ENCODE measurements at places on chromosomes 1 and 21.
A peak's percentile ranks its signal among the peaks of the same experiment; 100 is the strongest.

DNA sequence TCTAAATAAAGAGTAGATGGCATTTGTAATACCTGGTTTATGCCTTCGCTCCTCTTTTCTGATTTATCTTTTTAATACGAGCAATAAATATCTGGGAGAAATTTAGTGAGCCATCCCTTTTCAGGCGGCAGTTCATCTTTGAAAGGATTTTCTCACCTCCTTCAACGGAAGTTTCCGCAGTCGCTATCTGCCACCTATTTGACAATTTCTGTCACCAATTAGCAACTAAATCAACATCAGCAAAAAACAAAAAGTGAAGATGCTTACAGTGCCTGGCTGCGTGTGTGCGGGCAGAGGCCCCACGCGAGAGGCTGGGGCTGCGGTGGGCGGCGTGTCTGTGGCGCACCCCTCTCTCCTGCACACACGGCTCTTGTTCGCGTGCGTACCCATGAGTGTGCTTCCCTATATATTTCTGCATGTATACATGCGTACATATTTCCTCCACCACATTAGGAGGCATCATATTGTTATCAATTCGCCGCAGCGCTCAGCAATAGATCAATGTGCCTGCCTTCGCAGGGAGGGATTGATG, 117.3 kb upstream of the BARHL2 start:
- no peak for DNase-seq

DNA sequence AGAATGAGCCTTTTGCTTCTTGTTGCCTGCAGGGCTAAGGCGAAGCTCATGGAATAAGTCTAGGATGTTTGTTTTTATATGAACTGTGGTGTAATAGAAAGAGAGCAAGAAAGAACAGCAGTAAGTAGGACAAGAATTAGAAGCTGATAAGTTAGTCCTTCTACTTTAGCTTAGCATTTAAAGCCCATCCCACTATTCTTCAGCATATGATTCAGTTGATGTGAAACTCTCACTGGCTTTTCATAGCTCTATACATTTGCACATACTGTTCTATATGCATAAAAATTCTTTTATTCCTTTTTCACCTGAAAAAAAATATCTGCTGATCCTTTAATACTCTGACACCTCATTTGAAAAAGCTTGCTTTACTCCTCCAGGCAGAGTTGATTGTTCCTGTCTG, 712.0 kb downstream of the USP25 start:
- no peak for DNase-seq

DNA sequence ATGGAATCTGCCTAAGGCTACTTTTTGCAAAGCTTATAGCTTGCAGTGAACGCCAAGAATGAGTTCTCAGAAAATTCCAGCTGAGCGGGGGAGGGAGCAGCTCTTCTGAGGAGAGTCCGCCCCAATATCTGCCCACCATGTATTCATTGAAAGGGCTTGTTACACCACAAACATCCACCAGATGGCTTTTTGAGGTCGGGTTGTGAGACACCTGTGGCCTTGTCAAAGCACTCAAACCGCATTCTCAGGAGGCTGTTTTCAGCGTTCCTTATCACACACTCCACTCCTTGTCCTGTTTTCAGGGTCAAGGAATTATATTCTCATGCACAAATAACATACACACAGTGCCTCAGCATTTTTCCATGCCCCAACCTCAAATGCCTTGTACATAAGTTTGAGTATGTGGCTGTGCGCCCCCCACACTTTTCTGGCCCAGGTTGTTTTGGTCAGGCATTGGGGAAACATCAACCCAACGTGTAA, 3.9 kb upstream of the C4BPB start:
- DNase-seq = peak; percentile 65

GRCh38 chr1:195748969-195749368, 859.3 kb downstream of the KCNT2 start:
- no peak for DNase-seq

- DNase-seq = no peak
Observed at GRCh38 chr1:206754011-206754410, 16.6 kb upstream of the IL19 start.

- DNase-seq = no peak
Observed at GRCh38 chr1:18870957-18871356, 11.5 kb upstream of the TAS1R2 start.

- DNase-seq = no peak
Observed at GRCh38 chr1:171664976-171665375, 12.5 kb upstream of the MYOC start.

DNA sequence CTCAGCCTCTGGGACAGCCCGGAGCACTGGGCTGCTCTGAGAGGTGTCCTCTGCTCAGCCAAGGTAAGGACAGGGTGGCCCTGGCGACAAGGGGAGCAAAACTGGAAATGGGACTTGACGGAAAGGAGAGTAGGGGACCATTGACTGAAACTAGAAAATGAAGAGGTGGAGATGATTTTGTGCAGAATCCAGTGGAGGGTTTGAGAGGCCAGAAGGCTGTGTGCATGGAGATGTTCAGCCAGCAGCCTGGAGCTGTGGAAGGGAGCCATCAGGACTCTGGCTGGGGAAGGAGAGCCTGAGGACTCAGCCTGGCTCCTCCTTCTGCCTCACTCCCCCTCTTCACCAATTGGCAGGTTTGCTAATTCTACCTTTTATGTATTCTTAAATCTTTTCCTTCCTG, 114.2 kb downstream of the EDEM3 start:
- no peak for DNase-seq

DNA sequence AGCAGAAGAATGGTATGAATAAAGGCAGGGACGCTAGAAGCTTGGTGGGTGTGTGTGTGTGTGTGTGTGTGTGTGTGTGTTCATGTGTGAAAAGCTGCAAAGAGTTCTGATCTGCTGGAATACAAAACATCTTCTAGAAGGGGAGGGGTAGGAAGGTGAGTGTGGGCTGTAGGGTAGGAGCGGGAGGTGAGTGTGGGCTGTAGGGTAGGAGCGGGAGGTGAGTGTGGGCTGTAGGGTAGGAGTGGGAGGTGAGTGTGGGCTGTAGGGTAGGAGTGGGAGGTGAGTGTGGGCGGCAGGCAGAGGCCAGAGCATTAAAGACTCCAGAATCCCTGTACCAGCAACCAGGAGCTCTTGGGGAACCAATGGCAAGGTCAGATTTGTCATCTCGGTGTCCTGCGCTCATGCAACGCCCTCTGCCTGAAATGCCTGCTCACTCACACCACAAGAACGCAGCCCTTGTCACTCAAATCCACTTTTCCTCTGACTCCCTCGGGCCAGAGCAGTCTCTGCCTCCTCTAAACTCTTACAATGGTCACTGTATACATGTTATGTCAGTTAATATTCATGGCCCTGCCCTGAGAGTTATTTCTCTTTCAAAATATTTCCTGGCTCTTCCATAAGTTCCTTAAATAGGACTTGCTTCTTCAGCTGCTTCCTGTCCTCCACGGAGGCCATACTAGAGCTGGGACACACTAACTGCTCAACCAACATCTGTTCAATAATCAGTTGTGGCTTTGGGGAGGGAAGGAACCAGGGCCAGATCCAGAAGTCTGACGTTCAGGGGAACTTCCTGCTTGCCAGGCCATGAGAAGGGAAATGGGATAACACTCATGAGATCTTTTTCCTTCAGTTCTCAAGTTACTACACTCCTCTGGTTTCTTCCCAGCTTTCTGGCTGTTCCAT, 53.6 kb upstream of the ZNF644 start:
- DNase-seq = no peak

GRCh38 chr21:36202726-36203602, 46.3 kb downstream of the DOP1B start:
- no peak for DNase-seq

GRCh38 chr1:15835741-15836510, 11.6 kb upstream of the SPEN start:
- DNase-seq = peak; percentile 90

DNA sequence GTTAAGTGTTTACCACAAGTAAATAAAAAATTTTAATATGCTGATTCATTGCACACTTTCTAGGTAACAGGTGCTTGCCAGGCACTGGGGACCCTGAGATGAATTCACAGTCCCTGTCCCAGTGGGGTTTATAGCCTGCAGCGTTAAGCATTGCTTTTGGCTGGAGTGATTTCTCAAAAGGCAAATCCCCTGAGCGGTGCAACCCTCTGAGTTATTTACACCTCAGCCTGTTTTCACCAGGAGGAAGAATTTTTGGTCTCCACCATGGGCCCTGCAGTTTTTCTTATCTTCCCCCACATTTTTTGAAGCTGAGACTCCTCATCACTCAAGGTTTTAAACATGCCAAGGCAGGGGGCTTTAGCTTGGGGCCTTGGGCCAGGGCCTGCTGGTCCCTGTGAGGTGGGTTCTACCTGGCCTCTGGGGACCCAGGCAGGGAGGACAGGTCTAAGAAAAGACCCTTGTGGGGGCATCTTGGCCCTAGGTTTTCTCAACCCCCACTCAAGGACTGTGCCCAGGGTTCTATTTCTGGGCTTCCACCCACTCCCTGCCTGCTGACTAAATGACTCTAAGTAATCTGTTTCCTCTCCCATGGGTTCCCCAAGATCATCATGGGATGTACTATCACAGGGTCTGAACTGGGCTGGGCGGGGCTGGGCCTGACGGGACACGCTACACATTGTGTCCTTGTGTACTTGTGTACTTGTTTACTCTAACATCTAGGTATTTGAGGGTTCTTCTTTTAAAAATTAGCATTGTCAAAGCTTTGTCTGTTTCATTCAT, 10.2 kb upstream of the CHIT1 start:
- DNase-seq = peak; percentile 12

DNA sequence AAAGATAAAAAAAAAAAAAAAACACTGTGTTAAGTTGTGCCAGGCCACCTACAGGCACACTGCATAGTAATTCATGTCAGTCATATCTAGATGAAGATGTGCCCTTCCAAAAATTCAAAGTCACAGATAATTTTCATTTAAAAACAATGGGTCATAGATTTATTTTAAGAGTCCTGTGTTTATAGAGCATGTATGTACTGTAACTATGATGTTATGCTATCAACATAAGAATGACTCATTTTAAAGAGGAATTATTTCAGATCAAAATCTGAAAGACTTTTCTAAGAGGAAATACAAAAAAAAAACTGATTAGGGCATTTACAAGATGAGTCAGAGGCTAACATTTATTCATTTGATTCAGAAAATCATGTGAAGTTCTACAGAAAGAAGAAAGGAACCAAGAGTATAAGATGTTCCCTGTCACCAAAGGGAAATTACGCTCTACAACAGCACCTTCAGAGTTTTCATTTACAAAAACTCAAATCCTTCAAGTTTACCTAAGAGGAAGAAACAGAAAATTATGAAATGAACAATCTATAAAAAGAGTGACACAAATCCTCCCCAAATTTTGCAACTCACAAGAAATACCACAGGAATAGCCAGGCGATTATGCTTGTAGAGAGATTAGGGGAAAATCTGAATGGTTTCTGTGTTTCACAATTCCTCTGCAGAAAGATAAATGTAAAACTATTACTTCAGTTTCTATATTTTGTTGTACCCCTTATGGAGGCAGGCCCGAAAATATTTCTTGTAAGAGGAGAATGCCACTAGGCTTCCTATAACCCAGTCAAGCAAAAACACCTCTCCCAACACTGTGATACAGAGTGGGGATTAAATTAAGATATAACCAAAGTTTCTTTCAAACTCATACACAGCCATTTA, 13.8 kb downstream of the TP53BP2 start:
- no peak for DNase-seq

- no peak for DNase-seq
Observed at GRCh38 chr1:8133190-8133589, 107.1 kb upstream of the ERRFI1 start.

GRCh38 chr1:17588048-17588871, 48.8 kb downstream of the ARHGEF10L start:
- DNase-seq = no peak

DNA sequence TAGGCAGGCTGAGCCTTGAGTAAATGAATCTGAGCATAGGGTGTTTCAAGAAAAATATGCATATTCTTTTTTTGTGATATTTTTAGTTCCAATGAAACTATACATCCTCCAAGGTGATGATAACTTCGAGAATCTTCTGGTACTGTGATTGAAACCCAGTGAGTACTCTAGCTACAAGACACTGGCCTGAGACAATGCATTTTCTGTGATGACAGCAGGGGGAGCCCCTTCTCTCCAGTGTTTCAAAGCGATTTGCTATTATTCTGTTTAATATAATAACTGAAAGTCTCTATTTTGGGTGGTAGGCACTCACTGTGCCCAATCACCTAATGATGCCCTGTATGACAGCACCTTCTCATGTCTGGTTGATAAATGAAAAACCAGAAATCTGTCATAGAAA, 12.1 kb downstream of the IRF2BP2 start:
- DNase-seq = peak; percentile 49

- peak; percentile 51 for DNase-seq
Observed at GRCh38 chr1:35505911-35506798, 51.0 kb downstream of the KIAA0319L start.

DNA sequence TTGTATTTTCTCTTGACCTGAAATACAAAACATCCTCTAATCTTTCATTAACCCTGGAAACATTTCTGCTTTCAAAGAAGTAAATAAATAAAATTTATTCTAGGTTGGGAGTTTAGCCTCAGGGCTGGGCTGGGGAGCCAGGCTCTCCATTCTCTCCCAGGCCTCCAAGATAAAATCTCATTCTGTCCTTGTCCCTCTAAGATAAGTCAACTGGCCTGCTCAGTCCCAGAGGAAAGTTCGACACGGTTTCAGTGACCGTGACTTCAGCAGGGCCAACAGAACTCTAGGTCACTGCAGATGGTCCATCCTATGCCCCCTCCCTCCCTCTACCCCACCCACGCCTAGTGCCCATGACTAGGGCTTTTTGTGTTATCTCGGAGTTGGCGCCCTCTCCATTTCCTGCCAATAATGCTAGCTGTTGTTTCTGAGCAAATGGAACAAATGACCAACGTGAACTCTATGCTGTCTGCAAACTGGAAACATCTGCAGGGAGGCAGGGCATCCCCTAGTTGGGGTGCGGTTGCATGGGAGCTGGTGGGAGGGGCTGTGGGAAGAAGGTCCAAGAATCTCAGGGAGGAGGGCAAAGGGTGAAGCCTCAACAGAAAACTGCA, 10.1 kb upstream of the ADORA3 start:
- DNase-seq = no peak

- no peak for DNase-seq
Observed at GRCh38 chr1:99266726-99267125, 2.4 kb downstream of the PLPPR4 start.

GRCh38 chr1:5622412-5622811, 369.8 kb downstream of the NPHP4 start:
- no peak for DNase-seq

- DNase-seq = no peak
Observed at GRCh38 chr1:79899914-79900313, 893.4 kb upstream of the ADGRL4 start.

DNA sequence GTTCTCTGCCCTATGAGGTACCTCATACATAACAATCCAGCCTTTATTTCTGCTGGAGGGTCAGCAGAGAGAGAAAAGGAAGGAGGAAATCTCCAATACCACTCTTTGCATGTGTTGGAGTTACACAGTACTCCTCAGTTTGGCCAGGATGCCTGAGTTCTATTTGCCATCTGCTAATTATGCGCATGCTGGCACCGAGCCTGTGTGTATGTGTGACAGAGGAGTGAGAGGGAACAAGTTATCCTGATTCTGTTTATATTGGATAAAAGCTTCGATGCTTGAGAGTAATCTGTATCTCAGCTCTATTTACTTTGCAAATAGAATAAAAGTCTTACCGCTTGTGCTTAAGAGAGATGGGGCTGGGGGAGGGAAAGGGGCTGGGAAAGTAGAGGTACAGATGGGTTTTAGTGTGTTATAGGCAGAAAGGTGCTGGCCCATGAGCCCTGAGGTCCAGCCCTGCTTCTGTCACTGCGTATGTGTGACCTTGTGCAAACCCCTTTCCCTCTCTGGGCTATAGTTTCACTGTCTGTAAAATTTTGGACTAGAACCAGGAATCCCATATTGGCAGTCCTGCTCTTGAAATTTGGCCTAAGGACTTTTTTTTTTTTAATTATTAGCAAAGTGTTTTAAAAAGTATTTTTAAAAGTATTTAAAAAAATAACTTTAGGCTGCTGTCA, 54.5 kb upstream of the PLXNA2 start:
- DNase-seq = no peak

GRCh38 chr21:39660191-39660980, 47.6 kb downstream of the B3GALT5 start:
- DNase-seq = no peak

All from GM10248 (cell line).